ENCODE measurements at places on chromosomes 16 and 17.

DNA sequence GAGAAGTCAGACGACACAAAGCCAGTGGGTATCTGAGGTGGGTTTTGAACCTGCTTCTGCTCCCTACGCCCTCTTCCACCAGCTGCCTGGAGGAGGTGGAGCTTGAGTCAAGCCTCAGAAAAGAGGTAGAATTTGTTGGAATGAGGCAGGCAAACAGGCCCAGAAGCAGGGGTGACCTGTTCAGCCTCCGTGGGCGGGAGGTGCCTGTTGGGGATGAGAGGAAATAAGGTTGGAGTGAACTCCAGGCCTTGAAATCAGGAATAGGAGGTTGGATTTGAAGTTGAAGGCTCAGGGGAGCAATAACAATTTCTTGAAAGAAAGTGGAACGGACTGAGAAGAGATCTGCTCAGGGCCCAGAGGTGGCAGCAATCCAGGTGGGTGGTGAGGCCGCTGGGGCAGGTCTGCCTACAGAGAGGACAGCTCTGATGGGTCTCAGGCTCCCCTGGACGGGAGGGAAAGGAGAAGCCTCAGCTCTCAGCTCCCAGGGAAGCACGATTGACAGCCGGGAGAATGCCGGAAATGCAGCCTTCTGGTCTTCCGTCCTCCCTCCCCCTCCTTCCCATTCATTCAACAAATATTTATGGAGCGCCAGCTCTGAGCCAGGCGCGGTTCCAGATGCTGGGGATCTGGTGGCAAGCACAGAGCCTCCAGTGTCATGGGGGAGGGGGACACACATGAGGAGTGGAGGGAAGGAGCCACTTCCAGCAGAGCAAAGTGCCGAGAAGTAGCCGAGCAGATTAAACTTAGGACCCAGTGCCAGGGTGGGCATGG, 61.9 kb upstream of the CIBAR2 start:
- peak; percentile 78 for DNase-seq

GRCh38 chr16:50313596-50314478, 47.5 kb downstream of the ADCY7 start:
- no peak for DNase-seq

- DNase-seq = no peak
Measured at GRCh38 chr16:11181242-11181898, 74.6 kb downstream of the SOCS1 start.

DNA sequence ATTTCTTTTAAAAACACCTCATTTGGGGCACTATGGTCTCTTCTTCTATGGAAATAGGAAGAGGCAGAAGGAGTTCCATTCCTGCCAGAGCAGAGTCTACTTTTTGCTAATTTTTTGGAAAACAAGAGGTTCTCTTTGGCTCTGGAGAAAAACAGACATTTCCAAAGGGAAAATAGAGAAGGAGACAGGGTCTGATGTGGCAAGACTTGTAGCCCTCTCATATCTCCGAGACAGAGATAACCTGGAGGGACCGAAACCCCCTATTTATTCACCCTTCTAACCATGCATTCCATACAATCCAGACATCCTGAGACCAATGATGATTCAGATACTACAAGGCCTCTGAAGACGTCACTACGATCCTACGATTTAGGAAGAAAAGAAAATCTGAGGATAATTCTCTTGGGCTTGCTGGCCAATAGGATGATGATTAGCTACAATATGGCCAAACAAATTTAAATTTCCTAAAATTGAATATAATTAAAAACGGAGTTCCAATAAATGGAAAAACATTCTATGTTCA, 70.2 kb downstream of the HIC1 start:
- no peak for DNase-seq

DNA sequence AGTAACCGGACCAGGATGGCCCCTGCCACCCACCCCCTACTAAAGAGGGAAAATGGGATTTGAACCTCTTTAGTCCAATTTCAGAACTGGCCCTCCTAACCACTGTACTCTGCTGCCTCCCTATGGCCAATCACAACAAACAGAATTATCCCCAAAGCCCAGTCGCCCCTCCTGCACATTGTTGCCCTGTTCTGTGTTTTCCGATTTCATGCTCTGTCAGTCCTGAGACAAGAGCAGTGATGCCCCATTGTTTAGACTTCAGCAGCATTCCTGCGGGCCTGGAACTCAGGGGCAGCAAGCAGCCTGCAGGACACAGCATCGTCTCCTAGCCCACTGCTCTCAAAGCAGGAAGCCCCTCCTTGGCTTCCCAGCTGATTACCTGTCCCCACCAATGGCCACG, 20.5 kb upstream of the KLHL11 start:
- DNase-seq = peak; percentile 49

DNA sequence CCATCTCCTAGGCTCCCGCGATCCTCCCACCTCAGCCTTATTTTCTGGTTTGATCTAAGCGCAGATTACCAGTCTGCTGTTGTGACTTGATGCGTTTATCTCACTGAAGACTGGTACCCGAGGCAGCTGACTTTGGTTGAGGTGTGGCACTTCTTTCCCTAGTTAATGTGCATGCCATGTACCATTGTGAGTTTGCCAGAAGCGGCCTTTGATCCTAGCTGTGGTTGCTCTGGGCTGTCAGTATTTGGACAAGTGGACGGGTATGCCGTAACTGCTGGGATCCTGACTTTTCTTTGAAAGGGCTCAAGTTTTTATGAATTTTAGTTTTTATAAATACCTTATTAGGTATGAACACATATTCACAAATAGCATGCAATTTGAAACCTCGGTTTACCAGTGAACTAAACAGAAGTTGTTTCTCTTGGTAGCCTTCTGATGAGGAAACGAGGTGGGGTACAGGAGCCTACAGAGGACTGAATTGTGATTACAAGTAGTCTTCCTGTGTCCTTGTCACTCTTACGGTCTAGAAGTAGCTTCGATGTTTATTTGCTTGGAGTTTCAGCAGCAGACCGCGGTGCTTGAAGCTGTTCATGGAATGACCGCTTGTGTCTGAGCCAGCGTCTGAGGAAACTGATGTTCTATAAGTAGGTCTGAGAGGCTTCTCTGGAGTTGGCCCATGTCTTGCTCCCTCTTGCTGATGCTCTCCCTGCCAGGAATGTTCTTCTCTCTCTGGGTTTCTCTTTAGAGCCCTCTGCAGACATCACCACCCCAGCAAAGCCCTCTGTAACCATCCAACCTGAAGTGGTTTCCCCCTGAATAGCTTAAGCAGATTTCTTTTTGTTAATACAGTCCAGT, 40.0 kb downstream of the SEC14L1 start:
- DNase-seq = no peak

GRCh38 chr17:46045639-46046038, 46.6 kb downstream of the STH start:
- no peak for DNase-seq

- DNase-seq = peak; percentile 68
Measured at GRCh38 chr17:33750943-33751701, 458.0 kb upstream of the ASIC2 start.

GRCh38 chr16:77918809-77919707, 103.3 kb upstream of the CLEC3A start:
- DNase-seq = no peak

GRCh38 chr17:6926667-6927066, 69.2 kb upstream of the ALOX12 start:
- no peak for DNase-seq

DNA sequence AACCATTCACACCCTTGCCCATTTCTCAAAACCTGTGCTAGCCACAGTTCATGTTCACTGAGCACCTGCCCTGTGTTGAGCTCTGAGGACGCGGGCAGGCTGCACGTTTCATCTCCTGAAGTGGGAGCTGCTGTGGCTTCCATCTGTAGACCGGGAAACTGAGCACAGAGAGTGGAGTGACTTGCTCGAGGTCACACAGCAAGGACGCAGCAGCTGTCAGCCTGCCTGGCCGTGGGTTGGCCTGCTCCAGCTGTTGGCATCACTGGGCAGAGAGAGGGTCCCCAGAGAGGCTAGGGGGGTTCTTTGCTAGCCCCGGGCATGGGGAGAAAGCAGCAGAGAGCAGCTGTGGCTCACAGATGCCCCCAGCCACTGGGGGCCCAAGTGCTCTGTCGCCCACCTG, 28.8 kb downstream of the ZFPM1 start:
- DNase-seq = no peak

GRCh38 chr17:61533797-61534196, 57.2 kb downstream of the NACA2 start:
- no peak for DNase-seq

DNA sequence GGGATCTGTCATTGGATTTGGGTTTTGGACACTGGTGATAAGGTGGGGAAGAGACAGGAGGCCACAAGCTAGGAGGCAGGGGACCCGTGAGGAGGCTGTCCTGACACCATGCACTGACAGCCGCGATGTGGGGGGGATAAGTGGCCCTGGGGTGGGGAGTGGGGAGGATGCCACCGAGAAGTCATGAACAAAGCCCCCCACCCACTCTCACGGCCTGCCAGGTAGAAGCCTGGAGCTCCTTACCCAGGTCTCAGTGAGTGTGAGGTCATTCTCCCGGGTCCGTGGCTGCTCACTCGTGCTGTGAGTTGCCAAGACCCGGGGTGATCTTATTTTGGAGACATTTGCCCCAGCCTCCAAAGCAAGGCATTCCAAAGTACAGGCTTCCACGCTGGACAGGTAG, 165.9 kb upstream of the TNRC6C start:
- DNase-seq = no peak

- DNase-seq = no peak
Measured at GRCh38 chr16:68948230-68948910, 105.0 kb downstream of the TANGO6 start.

- no peak for DNase-seq
Measured at GRCh38 chr16:26344240-26344776, 652.5 kb downstream of the HS3ST4 start.

DNA sequence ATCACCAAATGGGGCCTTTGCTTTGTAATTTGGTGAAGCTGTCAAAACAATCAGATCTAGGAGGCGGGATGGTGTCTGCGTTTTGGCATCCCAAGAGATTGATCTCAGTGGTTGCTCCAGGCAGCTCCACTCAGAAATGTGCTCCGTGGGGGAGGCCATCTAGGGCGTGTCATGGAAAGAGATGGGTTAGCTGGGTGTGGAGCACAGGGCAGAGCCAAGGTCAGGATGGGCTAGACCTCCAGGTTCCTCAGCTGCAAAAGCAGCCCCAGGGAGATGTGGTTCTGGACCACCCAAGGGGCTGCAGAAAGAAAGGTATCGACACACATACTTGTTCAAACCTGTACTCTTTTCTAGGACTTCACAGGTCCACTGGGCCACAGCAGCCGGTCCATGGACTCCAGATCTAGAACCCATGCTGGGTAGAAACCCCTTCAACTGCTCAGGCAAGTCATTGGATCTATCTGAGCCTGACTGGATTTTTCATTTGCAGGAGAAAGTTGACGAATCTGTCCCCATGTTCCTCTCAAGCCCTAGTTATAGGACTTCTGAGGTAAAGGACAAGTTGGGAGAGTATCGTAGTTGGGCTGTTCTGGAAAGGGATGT, 270.2 kb upstream of the RPL38 start:
- DNase-seq = no peak

DNA sequence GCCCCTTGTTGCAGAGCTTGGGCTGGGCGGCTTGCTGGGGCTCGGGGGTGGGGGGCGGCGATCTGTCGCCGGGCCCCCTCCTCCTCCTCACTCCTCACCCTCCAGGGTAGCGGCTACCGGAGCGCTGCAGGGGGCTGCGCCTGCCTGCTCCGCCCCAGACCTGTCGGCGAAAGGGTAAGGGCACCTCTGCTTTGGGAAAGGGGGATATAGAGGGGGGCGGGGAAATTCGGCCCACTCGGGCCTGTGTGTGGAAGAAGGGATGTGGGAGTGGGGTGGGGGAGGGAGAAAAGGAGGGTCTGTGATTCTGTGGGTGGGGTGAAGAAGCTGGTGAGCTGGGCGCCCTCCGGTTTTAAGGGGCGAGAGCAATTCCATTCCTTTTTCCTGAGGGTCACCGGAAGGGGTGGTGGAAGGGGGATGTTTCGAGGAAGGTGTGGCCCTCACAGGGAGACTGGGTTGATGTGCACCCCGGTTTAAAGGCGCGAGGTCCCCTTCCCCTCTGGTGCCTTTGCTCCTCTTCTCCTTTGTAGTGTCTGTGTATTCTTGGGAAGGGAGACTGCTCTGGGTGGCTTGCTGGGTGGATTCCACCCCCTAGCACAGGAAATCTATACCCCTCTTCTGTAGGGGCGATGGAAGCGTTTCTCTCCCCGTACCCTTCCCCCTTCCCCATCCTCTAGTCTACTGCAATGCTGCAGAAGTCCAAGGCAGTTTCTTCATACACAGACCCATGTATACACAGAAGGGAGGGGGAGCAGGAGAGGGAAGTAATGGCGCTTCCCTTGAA, 878 bp downstream of the TAOK1 start:
- DNase-seq = no peak

- peak; percentile 45 for DNase-seq
Measured at GRCh38 chr17:77829843-77830799, 128.4 kb upstream of the TNRC6C start.

DNA sequence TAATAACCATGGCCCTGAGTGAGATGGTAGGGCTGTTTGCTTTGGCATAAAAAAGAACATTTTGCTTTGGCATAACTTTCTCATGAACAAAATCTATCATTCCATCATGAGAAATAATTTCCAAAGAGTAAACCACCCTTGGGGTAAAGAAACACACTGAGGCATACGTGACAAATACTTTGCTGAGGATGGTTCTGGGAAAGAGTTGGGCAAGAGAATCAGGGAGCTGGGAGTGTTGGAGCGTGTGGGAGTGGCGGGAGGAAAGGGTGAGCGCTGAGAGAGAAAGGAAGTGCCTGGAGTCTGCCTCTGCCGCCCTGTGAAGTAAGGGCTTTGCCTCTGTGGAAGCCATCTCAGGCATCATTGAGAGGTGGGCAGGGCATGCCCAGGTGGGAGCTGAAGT, 60.2 kb upstream of the ARHGAP44 start:
- no peak for DNase-seq

- DNase-seq = no peak
Measured at GRCh38 chr17:44487170-44487569, 16.0 kb downstream of the GPATCH8 start.

GRCh38 chr17:75512926-75513640, 2.3 kb downstream of the CASKIN2 start:
- no peak for DNase-seq

DNA sequence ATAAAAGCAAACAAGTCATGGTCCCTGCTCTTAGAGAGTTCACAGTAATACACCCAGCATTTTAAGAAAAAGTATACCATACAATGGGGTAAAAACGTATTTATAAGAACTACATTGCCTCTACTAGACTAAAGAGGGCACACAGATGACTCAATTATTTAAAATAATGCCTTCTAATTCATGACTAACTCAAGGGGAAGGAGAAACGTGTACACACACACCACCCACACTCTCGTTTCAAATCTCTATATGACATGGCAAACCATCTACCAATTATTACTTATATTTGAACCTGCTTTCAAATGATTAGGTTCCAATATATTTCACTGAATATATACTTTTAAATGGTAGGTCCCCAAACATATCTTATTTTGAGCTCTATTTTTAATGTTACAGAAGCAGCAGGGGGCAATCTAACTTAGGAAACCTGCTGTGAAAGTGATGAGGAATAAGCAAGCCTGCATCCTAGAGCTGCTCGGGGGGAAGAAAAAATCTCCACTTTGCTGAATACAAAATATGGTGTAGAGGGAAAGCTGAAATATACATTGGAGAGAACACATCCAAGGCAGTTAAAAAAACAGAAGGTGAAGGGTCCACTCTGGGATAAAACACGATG, 232.4 kb upstream of the PSMD7 start:
- DNase-seq = no peak
